ENCODE measurements at places on chromosomes 6 and 20. TPM values are rescaled to one million over a fixed set of nuclear protein-coding genes. Genes with fewer than 3 reads are reported as not detected.

GRCh38 chr6:7637533-7637932, 47.5 kb downstream of the SNRNP48 start:
- DNase-seq: no peak

DNA sequence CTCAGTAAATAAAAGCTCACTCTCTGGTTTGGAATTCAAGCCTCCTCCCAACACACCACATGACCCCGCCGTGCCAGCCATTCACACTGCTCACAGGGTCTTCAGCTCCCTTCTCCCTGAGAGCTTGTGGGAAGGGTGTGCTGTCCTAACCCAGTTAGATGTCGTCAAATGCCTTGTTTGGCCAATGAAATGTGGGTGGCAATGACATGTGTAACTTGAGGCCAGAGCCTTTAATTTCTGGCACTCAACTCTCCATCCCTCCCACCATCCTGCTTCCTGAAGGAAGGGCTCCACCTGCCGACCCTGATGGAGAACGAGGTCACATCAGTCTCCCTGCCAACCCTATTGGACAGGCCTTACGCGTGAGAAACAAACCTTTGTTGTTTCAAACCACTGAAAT, 224.5 kb upstream of the AGPAT4 start:
- peak; percentile 57 for DNase-seq

DNA sequence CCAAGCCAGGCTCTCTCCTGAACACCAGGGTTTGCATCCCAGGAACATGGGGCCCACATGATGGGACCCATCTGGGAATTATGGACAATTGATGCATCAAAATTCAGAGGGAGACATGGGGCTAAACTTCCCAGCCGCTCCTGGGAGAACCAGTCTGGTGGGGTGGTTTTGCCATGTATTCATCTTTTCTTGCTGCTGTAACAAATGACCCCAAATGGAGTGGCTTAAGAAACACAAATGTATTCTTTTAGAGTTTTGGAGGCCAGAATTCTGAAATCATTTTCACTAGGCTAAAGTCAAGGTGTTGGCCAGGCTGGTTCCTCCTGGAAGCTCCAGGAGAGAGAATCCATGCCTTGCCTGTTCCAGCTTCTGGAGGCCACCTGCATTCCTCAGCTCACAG, 6.5 kb downstream of the SLC13A3 start:
- DNase-seq: no peak

DNA sequence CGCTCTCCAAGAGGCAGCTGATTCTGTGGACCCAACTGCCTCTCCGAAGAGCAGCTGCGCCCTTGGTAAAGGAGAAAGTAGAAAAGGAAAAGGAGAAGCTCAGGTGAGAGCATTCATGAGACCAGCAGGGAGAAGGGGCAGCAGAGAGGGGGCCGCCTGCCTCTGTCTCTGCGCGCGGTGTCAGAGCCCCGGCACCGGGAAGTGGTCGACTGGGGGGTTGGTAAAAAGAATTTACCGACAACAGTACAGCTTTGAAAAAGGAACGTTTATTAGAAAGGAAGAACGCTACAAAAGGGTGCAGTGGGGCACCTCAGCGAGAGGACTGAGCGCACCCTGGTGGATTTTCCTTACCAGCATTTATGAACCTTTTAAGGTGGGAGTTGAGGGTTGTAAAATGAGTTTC, 61.9 kb downstream of the GPR6 start:
- DNase-seq: no peak

- no peak for DNase-seq
These were observed 1.2 kb downstream of the CTCFL start for GRCh38 chr20:57523782-57524181.

ANGPT4 gene
- total RNA-seq: not detected

GRCh38 chr20:9498322-9498721, 16.1 kb upstream of the LAMP5 start:
- no peak for DNase-seq

GRCh38 chr20:61991476-61991875, 74.2 kb downstream of the TAF4 start:
- no peak for DNase-seq

DNA sequence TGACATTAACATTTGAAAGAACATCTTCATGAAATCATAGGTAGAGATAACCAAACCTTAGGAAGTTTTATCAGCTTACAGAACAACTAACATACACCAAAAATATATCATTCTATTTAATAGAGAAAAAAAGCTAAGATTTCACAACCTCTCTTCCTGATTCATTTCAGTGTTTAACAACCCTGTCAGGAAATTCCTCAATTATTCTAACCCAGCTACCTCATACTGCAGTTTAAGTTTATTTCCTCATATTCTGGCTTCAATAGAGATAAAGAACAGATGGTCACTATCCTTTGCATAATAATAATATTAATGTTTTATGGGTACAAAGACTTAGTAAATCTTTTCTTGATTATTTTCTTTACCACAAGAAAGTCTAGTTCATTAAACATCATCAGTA, 112.9 kb upstream of the HSF2 start:
- no peak for DNase-seq

- no peak for DNase-seq
These were observed 112.0 kb upstream of the BEND6 start for GRCh38 chr6:56842686-56843475.

DEF6 gene
- 0.05 TPM for total RNA-seq

DNA sequence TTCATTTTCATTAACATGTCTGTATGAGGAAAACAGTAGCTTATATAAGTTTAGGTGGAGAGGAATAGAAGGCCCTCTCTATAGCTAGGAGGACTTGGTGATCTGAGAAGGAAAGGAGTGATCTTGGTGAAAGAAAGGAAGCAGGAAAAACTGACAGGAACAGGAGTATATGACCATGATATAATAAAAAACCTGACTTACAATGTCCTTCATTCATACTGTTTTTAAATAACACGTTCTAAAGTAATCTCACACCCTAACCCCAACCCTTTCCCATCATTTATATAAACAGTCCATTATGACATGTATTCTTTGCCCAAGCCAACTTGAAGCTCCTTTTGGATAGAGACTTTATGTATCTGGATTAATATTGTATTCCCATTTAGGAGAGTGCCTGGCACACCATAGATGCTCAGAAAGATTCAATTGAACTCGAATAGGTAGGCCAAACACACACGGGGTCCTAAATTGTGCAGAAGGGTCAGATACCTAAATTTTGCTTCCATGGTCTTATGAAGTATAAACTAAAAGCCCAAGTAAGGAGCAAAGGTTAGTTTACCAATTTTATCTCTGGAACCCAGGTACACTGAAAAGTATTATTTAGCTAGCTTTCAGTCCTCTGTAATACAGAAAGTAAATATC, 75.9 kb downstream of the OR2B2 start:
- DNase-seq: no peak

GRCh38 chr20:25043499-25044260, 14.3 kb downstream of the ACSS1 start:
- no peak for DNase-seq

- DNase-seq: no peak
These were observed 150.7 kb upstream of the SOX4 start for GRCh38 chr6:21442874-21443273.

BAK1 gene
- total RNA-seq: 23.3 TPM

DEFB124 gene
- not detected for total RNA-seq

HLA-DPB1 gene
- not detected for total RNA-seq

CAP2 gene
- 34.0 TPM for total RNA-seq

SIRPB2 gene
- not detected for total RNA-seq

GRCh38 chr6:45026003-45026516, 302.1 kb upstream of the RUNX2 start:
- no peak for DNase-seq

DNA sequence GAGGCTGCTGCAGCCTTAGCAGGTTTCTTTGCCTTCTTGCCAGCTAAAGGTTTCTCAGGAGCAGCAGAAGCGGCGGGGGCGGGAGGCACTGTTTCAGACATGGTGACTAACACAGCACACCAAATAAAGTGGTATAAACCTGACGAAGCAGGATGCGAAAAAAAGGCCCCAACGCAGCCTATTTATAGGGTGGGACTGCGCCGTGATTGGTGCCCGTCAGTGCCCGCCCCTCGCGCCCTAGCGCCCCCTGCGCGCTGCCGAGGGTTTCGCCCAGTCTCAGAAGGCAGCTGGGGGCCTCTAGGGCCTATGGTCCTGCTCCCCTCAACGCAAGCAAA, 55.0 kb downstream of the TRIM38 start:
- DNase-seq: no peak

CDYL gene
- 36.1 TPM for total RNA-seq

DNA sequence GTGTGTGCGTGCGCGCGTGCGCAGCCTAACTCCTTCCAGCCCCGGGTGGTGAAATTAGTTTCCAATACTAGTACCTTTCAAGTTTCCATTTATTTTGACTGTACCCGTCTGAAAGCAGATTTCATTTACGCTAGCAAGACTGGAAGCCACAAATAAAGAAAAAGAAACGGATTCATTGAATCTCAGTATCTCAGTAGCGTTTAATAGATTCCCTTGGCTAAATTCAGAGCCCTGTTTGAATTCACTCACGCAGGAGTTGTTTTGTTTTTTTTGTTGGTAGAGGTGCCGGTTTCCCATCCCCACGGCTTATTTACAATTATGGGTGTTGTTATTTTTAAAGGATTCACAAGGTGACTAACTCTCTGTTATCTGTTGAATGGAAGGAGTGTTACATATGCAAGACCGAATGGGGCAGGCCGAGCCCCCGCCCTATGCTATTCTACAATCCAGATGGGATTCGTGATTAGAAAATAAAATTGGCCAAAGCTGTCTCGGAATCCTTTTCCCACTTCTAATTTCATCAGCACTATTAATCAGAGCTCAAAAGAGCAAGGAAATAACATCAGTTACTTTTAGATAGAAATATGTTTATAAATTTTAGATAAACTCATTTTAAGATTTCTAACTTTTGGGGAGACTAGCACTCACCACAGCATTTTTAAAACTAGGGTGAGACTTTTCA, 2.3 kb upstream of the INSM1 start:
- DNase-seq: no peak
